HFF-Myc (cell line): ENCODE measurements at places on chromosomes 12 and 14.

DNA sequence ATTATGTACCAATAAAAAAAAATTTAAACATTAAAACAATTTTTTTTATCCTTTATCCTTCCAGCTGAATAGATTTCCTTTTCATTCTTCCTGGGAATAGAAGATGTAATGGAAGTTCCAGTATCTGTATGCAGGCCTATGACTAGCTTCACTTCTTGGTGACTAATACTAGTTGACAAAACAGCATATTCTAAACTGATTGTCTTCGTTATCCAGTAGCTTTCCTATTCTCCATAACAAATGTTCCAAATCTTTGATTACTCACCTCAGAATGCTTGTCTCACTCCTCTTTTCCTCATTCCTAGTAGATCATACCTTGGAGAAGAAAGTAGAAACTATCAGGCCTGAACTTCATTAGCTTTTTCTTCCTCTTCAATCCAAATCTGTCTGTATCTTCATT, 70.7 kb downstream of the PLEKHA5 start:
- no peak for DNase-seq

GRCh38 chr12:21223930-21224329, 92.9 kb downstream of the SLCO1B1 start:
- DNase-seq, result no peak

DNA sequence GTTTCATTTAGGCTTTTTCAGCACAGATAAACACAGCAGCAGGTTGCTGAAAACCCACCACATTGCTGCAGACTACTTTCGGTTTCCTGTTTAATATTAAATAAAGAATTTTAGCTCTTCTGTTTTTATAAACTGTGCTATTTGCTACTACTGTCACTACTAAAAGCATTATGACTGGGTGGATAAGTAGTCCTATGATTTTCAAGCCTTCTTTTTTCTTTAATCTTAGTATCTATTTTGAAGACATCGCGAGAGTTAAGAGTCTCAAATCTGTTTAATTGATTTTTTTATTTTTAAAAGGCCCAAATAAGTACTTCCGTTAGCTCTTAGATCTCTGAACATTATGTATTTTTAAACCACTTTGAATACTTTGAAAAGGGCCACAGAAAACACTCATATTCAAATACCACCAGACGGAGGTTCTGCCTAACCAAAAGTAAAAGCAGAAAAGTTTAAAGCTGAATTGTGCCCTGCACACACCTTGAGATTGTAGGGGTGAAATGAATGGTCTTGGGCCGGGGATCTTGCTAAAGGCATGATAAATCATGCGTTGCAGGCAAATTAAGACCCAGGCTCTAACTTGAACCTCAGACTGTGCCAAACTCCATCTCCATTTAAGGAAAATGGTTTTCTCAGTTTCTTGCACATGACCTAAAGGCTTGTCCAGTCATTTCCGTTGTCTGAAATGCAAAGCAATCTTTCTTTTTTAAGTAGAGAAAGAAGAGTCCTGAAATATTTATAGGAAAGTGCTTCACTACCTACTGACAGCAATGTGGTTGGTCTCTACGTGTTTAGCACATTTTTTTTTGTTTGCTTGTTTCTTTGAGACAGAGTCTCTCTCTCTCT, 13.6 kb upstream of the FOXN3 start:
- DNase-seq, result no peak

- no peak for DNase-seq
These were observed 54.6 kb downstream of the SPTLC2 start for GRCh38 chr14:77561881-77562280.

DNA sequence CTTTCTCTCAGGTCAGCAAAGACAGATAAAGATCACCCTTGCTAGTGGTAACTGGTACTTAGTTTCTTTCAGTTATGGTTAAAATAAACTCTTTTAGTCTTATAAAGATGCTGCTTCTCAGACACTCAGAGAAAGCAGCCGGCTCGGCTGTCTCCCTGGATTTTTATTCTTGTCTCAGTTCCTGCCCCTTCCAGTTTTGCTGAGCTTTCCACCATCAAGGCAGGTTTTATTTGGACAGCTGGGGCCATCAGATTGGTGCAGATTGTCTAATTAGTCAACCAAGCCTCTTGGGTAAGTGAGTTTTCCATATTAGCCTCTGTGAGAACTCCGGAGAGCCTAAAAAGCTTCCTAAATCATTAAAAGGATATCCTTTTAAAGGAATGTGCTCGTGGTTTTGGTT, 130.8 kb upstream of the BMP4 start:
- DNase-seq, result no peak

DNA sequence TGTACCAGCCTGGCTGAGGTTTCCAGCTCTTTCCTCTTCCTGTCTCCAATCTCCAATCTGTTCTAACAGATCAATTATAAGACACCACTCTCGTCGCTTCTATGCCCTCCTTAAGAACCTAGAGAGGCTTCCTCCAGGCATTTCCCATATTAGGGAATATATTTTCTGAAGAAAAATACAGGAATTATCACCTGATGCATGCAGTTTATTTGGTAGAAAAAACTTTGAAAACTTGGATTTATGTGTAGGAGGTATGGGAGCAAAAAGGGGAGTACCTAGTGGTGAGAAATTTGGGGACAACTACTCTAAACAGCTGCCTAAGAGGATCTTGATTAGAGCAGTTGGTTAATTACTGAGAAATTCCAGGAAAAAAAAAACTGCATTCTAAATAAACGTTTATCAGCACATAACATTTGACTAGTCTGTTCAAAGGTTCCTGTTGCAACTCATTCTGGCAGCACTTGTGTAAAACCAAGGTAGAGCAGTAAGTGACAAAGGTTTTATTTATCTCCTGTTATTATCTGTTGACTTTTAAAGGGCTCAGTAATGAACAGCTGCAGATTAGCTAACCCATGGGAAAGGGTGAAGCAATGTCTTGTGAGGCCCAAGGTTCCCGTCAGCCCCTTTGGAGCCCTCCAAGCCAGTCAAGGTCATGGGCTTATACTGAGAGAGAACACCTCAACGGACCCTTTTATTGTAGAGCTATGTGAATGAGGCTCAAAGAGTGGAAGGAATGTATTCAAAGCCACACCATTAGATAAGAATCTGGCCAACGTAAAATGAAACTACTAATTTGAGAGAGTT, 36.4 kb upstream of the NR1H4 start:
- DNase-seq, result no peak

DNA sequence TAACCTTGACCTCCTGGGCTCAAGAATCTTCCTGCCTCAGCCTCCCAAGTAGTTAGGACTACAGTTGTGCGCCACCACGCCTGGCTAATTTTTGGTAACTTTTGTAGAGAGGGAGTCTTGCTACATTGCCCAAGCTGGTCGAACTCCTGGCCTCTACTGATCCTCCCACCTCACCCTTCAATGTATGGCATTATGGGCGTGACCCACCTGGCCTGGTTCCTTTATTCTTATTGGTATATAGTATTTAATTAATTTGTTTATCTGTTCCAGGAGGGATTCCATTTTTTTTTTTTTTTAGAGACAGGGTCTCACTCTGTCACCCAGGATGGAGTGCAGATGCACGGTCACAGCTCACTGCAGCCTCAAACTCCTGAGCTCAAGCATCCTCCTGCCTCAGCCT, 40.9 kb upstream of the EAPP start:
- DNase-seq, result no peak
